Melanocyte of skin (primary cell): ENCODE measurements at places on chromosomes 1 and 21. TPM values are rescaled to one million over a fixed set of nuclear protein-coding genes. Genes with fewer than 3 reads are reported as not detected.

Gene SFN
- not detected in 2 replicates for total RNA-seq

Gene LPGAT1
- 30.0 and 44.1 TPM in 2 replicates for total RNA-seq

Gene IRF6
- total RNA-seq, result 1.7 and 5.5 TPM in 2 replicates

Gene RAB42
- 3.5 and 6.7 TPM in 2 replicates for total RNA-seq

Gene HSPA6
- total RNA-seq, result 5.8 and 7.2 TPM in 2 replicates

Gene KRTAP19-3
- total RNA-seq, result not detected in 2 replicates

Gene CLIC6
- under 0.01 TPM in 1 of 2 replicates, not detected in the other for total RNA-seq

Gene AMY1A
- total RNA-seq, result not detected in 2 replicates

Gene CSF3R
- under 0.01 and 0.15 TPM in 2 replicates for total RNA-seq

Gene GFI1
- total RNA-seq, result under 0.01 TPM in 2 replicates

Gene ASTN1
- not detected in 2 replicates for total RNA-seq

Gene TAS1R1
- total RNA-seq, result not detected in 2 replicates

Gene KCNH1
- 17.3 and 19.1 TPM in 2 replicates for total RNA-seq

Gene S100A9
- not detected in 2 replicates for total RNA-seq

Gene THEM5
- not detected in 2 replicates for total RNA-seq
